ENCODE measurements at places on chromosomes 1 and 21. TPM values are rescaled to one million over a fixed set of nuclear protein-coding genes. Genes with fewer than 3 reads are reported as not detected.

Gene CLDN17
- total RNA-seq, result not detected

Gene NBPF10
- total RNA-seq, result 2.3 TPM

DNA sequence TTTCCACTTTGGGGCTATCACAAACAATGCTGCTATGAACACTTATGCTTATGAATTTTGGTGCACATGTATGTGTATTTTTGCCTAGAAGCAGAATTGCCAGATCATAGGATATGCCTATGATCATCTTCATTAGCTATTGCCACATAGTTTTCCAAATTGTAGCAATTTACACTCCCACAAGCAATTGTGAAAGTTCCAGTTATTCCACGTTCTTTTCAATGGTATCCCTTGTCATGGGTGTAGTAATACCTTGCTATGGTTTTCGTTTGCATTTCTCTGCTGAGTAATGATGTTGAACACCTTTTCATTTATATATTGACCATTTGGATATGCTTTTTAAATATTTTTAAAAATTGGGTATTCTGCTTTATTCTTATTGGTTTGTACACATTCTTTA is 82.6 kb downstream of the MTR start:
- DNase-seq, result no peak

DNA sequence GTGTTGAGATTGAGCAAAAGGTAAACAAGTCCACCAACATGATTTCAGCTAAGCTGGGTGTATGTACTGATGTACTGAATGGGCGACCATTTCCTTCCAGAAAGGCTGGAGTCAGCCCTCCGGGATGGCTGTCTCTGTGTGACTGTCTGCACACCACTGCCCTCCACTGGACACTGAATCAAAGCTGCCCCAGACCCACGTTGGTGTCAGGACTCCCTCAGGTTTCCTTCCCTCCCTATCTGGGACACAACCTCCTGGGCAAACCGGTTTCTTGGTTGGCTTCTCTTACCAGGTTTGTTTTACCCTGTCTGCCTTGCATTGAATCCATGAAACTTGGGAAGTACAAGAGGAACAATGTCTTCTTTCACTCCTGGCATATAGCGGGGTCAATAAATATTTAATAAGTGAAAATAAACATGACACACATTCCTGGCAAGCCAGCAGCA is 5.3 kb upstream of the SRP9 start:
- peak; percentile 94 for DNase-seq

- peak; percentile 58 for DNase-seq
Observed at GRCh38 chr1:8171751-8172464, 145.8 kb upstream of the ERRFI1 start.

DNA sequence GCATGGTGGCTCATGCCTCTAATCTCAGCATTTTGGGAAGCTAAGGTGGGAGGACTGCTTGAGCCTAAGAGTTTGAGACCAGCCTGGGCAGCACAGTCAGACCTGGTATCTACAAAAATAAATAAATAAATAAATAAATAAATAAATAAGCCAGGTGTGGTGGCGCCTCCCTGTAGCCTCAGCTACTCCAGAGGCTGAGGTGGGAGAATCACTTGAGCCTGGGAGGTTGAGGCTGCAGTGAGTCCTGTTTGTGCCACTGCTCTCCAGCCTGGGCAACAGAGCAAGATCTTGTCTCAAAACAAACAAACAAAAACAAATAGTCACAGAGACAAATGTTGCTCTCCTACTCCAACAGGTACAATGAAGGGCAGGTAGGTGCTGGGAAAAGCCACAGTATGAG is 242.4 kb upstream of the POU3F1 start:
- no peak for DNase-seq

- DNase-seq, result no peak
Observed at GRCh38 chr1:34640654-34641401, 114.0 kb upstream of the GJB5 start.

DNA sequence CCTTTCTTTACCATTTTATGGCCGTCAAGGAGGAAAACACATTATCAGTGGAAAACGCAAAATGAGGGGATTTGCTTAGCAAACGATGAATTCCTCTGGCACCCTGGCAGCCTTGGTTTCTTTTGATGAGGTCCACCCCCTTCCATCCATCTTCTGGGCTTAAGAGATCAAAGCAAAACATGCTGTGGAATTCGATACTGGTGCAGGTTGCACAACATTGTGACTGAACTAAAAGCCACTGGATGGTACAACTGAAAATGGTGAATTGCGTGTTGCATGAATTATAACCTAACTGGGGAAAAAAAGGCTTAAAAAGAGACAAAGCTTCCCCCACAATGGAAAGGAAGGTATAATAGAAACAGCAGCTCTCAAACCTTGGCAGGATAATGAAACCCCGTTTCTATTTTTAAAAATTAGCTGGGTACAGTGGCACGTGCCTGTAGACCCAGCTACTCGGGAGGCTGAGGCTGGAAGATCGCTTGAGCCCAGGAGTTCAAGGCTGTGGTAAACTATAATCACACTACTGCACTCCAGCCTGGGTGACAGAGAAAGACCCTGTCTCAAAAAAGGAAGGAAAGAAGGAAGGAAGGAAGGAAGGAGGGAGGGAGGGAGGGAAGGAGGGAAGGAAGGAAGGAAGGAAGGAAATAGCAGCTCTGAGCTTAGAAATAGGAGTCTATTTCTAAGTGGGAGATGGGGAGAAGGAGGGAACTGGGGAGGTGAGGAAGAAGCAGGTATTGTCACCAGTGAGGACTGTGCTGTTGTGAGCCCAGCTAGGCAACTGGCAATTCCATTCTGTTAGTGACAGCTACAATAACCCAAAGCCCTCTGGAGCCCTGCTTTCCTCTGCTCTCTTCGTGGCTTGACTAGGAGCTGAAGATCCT is 29.0 kb upstream of the LGALS8 start:
- DNase-seq, result peak; percentile 32

- no peak for DNase-seq
Observed at GRCh38 chr21:45511661-45512431, 30.4 kb downstream of the SLC19A1 start.
